Hindlimb muscle (tissue), 1 donor: ENCODE measurements at places on chromosomes 7 and 10. TPM values are rescaled to one million over a fixed set of nuclear protein-coding genes. Genes with fewer than 3 reads are reported as not detected.

The MMRN2 gene
- 25.3 TPM for polyA plus RNA-seq

The JAKMIP3 gene
- 0.80 TPM for polyA plus RNA-seq

The CHCHD1 gene
- polyA plus RNA-seq: 30.6 TPM

The GHRHR gene
- polyA plus RNA-seq: 0.58 TPM

The VTI1A gene
- 14.1 TPM for polyA plus RNA-seq

The H2BK1 gene
- polyA plus RNA-seq: not detected

The GPER1 gene
- 14.2 TPM for polyA plus RNA-seq

The SOSTDC1 gene
- polyA plus RNA-seq: 6.1 TPM
